HT1080 (cell line): ENCODE measurements at places on chromosomes 13 and 19. TPM values are rescaled to one million over a fixed set of nuclear protein-coding genes. Genes with fewer than 3 reads are reported as not detected.

The NLRP12 gene
- not detected in 2 replicates for total RNA-seq

The ZC3H13 gene
- total RNA-seq: 19.8 and 19.9 TPM in 2 replicates

The ZAR1L gene
- total RNA-seq: not detected in 2 replicates

The ASPDH gene
- total RNA-seq: 0.31 TPM in 1 of 2 replicates, not detected in the other

The TPGS1 gene
- 40.7 and 48.2 TPM in 2 replicates for total RNA-seq

The FGF21 gene
- total RNA-seq: not detected in 2 replicates

The KIR2DL1 gene
- not detected in 2 replicates for total RNA-seq

The CEACAM8 gene
- total RNA-seq: not detected in 2 replicates

The ZNF850 gene
- total RNA-seq: 5.3 and 7.0 TPM in 2 replicates

The PSG1 gene
- total RNA-seq: 0.27 TPM in 1 of 2 replicates, not detected in the other

The KLK12 gene
- not detected in 2 replicates for total RNA-seq

The HIPK4 gene
- total RNA-seq: not detected in 2 replicates

The GIPR gene
- 0.07 and 0.23 TPM in 2 replicates for total RNA-seq

The GZMM gene
- total RNA-seq: not detected in 2 replicates

The ZNF69 gene
- not detected in 2 replicates for total RNA-seq

The NLRP4 gene
- total RNA-seq: not detected in 2 replicates

The EID2 gene
- 19.4 and 21.8 TPM in 2 replicates for total RNA-seq

The SOHLH2 gene
- total RNA-seq: 0.07 and 0.48 TPM in 2 replicates

The FOXA3 gene
- total RNA-seq: 2.2 and 2.8 TPM in 2 replicates

The CD37 gene
- not detected in 2 replicates for total RNA-seq

The APOC4 gene
- not detected in 2 replicates for total RNA-seq

The CERS1 gene
- 1.0 and 3.4 TPM in 2 replicates for total RNA-seq

The KIR2DL3 gene
- not detected in 2 replicates for total RNA-seq

The TSKS gene
- not detected in 2 replicates for total RNA-seq

The GAPDHS gene
- not detected in 2 replicates for total RNA-seq

The ZNF625 gene
- total RNA-seq: 5.9 and 6.9 TPM in 2 replicates

The SIGLEC14 gene
- total RNA-seq: 1.4 and 1.8 TPM in 2 replicates

The LILRA1 gene
- total RNA-seq: not detected in 2 replicates

The ZNF776 gene
- total RNA-seq: 10.0 and 11.4 TPM in 2 replicates

The PGLYRP1 gene
- not detected in 2 replicates for total RNA-seq

The PPP5C gene
- total RNA-seq: 118 and 130 TPM in 2 replicates

The SLC15A1 gene
- total RNA-seq: not detected in 2 replicates

The CRB3 gene
- total RNA-seq: not detected in 2 replicates

The ZNF555 gene
- total RNA-seq: 0.11 and 1.0 TPM in 2 replicates

The PRSS57 gene
- total RNA-seq: not detected in 2 replicates

The LGALS4 gene
- 0.11 TPM in 1 of 2 replicates, not detected in the other for total RNA-seq

The GDF15 gene
- 97.3 and 120 TPM in 2 replicates for total RNA-seq

The ZFP36 gene
- total RNA-seq: 1.3 and 2.8 TPM in 2 replicates
